AG09319 (cell line): ENCODE measurements at places on chromosomes 2 and 18.

DNA sequence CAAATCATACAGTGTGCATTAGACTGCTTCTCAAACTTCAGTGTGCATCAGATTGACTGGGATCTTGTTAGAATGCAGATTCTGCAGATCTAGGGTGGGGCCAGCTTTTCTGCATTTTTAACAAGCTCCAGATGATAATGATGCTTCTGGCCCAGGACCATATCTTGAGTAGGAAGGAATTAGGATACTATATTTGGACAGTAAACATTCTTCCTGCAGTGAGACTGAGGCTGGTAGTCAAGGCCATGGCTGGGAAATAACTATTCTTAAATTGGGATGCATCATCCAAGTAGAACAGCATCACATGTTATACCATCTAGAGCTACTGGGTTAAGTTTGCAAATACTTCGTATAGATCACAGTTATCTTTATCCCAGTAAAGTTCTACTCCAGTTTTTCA lies 28.4 kb upstream of the ARMC9 start:
- DNase-seq = peak; percentile 83

- DNase-seq = no peak
These were observed 355.6 kb downstream of the PAX3 start for GRCh38 chr2:221943076-221943810.

- no peak for DNase-seq
These were observed 105.0 kb downstream of the PLEKHM3 start for GRCh38 chr2:207920321-207920720.

DNA sequence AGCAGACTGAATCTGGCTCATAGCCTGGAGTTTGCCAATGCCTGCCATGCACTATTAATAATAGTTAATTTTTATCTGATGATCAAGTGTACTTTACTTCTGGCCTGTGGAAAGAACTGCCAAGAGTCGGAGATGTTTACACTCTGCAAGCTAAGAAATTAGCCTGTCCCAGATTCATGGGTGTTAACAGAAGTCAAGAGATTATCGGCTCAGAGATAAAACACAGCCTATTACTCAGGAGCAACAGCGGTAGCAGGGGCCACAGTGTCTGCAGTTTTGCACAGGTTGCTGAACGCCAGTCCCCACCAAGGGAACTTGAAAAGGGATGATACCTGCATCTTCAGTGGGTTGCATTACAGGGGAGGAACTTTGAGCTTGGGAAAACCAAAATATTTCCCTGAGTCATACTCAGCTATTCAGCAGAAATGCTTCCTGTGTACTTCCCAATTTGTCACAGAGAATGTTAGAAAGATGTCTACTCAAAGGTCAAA lies 4.3 kb upstream of the ADI1 start:
- no peak for DNase-seq

DNA sequence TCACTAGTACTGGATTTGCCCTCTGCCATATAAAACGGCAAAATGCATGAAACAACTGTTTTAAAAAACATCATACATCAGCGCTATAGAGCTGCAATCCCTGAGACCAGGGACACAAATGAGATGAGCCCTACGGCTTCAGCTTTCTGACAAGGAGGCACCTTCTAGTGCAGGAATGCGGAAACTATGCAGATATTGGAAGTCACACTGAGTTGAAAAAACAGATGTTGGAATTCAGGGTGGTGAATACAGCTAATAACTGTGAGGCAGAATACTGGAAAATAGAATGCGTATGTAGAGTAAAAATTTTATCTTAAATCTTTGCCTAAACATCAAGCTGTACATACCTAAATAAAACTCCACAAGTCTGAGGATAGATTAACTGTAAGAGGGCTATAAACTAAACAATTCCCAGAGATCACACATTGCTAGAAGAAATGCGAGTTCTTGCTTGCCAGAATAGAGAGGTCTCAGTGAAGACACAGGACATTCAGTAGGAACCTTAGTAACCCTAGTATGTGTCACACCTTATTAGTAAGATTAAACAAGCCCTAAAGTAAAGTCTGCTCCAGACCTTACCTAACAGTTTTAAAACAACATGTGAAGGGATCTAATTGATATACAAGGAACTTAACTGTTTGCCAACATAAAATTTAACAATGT lies 541.4 kb upstream of the DDX18 start:
- DNase-seq = no peak
